Activated T-helper 2 cell treated with anti-CD3 and anti-CD28 coated beads, Interferon-gamma antibody, Interleukin-2, Interleukin-4, amounts not matched to agents 10 μg/mL and 5 μg/mL and 100 μg/mL, durations not matched to agents 14 hours and 24 hours and 36 hours (primary cell): ENCODE measurements at places on chromosomes 2 and 18. TPM values are rescaled to one million over a fixed set of nuclear protein-coding genes. Genes with fewer than 3 reads are reported as not detected.

The TXNDC9 gene
- 36.2 and 37.0 TPM in 2 replicates for total RNA-seq

The WNT10A gene
- total RNA-seq, result 0.18 and 0.59 TPM in 2 replicates

- DNase-seq, result no peak
Measured at GRCh38 chr2:98298683-98299164, 47.5 kb upstream of the CNGA3 start.

DNA sequence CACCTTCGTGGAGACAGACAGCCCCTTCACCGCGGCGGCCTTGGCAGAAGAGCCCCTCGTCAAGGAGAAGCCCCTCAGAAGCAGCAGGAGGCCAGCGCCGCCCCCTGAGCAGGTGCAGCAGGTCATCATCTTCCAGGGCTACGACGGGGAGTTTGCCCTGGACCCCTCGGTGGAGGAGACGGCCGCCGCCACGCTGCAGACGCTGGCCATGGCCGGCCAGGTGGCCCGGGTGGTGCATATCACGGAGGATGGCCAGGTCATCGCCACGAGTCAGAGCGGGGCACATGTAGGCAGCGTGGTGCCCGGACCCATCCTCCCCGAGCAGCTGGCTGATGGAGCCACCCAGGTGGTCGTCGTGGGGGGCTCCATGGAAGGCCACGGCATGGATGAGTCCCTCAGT lies 145.7 kb downstream of the PTGR3 start:
- no peak for DNase-seq

The FBXO41 gene
- total RNA-seq, result 25.3 and 25.7 TPM in 2 replicates

- DNase-seq, result no peak
Measured at GRCh38 chr18:26442126-26442525, 106.2 kb downstream of the KCTD1 start.

DNA sequence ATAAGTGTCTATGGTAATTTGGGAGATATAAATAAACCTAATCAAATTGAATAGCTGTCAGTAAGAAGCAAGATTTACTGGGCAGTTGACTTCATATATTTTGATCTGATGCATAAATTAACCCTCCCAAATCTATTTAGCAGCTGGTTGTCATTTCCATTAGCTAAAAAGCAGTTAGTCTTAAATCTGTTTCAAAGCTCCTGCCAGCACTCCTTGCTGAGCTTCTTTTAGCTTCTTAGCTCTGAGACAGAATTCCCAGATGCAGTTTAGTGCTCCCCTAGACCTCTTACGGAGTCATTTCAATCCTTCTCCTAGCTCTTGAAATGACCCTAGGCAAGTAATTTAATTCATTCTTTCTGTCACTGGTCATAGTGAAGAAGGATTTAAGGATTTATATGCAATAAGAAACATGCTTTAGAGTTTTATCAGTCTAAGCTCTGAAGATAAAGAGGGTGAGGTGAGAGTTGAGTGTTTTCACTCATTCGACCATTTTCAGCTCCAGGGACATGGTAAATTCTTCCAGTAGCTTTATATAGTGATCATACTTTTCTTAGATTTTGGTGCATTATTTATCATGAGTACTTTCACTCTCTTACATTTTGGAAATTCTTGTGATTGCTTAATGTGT lies 98.9 kb downstream of the PHLPP1 start:
- DNase-seq, result no peak

DNA sequence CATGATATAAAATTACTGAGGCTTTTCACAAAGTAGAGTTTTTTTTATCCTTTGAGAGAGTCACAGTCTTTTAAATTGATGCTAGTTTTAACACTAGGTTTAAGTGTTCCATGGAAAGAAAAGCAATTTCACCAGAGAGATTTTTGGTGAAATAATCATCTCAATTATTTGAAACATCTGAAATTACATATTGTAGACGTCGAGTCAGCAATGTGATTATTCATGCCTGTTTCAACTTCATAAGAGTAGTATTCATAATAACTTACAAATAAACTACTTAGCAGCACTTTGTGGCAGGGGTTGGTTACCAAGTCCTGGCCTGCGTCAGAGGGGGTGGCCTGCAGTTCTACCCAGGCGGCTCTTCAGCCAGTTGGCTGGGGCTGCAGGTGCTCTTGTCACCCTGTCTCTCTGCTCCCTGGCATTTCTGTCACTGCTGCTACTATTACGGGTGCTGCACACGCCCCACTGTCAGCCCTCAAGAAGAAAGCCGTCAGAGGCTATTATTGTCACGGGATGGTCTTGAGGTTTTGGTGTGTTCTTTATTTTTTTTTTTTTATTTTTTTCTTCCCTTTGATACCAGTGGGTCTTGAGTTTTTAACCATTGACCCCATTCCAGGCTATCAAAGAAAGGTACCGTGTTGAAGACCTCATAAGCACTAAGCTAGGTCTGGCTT lies 50.4 kb downstream of the MALT1 start:
- no peak for DNase-seq

DNA sequence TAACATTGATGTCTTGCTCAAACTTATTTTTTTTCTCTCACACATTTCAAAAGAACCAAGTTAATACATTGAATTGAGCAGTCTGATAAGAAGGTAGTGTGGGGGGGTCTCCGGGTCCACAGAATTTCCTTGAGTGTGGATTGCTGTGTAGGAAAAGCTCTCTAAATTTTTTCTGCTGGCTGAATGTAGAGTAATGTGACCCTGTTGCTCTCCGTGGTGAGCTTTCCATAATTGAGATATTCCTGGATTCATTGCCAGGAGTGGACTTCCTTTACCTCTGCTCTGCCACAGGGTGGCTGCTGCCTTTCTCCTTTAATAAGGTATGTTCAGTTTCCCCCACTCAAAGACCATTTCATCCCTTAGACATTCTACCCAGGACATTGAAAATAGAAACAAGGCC lies 50.9 kb downstream of the PKP4 start:
- no peak for DNase-seq

DNA sequence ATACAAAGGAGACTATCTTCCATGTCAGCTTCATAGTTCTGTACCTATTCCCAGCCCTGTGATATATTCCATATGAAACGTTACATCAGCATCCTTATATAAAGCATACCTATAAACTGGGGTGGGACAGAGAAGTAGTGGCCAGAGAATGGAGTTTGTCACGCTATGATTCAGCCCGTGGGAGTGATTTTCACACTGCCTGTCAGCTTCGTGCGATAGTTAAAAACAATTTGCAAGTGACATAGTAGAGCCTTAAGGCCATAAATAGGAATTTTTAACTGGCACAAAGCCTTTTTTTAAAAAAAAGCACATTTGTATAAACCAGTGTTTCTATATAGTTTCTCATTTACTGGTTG lies 30.2 kb downstream of the PKP4 start:
- DNase-seq, result no peak

GRCh38 chr18:2848247-2849246 lies 1.7 kb downstream of the EMILIN2 start:
- no peak for DNase-seq

The NFE2L2 gene
- 55.8 and 56.2 TPM in 2 replicates for total RNA-seq
